ENCODE measurements at places on chromosomes 6 and 20. TPM values are rescaled to one million over a fixed set of nuclear protein-coding genes. Genes with fewer than 3 reads are reported as not detected.

DNA sequence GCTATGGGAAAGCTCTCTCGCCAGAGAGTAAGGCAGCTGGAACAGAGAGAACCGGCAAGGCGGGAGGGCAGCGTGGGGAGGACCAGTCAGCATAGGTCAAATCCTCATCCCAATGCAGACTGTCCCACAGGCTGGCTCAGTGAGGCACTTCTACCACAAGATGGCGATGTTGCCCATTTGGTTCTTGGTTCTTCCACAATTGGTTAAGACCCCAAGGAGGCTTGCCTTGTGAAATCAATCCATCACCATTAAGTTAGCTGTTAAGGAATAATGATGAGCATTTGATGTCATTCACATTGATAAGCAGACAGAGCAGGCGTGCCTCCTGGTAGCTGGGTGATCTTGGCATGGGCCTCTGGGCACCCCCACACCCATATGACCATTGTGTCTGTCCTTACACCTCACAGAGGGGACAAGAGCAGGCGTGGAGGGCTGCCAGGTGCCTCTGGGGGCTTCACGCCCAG is 2.4 kb downstream of the CSTL1 start:
- DNase-seq, result peak; percentile 81

GRCh38 chr6:46983007-46983411 is 59.1 kb downstream of the ADGRF1 start:
- no peak for DNase-seq

Gene BEND6
- total RNA-seq, result 1.1 TPM

GRCh38 chr20:45355209-45356084 is 7.2 kb upstream of the SDC4 start:
- peak; percentile 63 for DNase-seq

GRCh38 chr20:17513939-17514338 is 17.2 kb downstream of the BFSP1 start:
- peak; percentile 21 for DNase-seq

- DNase-seq, result peak; percentile 92
These were observed 435 bp downstream of the DLK2 start for GRCh38 chr6:43454696-43455530.

- DNase-seq, result no peak
These were observed 123.6 kb upstream of the BEND6 start for GRCh38 chr6:56831334-56831733.

Gene TBX18
- 0.27 TPM for total RNA-seq

Gene HEY2
- 3.9 TPM for total RNA-seq

DNA sequence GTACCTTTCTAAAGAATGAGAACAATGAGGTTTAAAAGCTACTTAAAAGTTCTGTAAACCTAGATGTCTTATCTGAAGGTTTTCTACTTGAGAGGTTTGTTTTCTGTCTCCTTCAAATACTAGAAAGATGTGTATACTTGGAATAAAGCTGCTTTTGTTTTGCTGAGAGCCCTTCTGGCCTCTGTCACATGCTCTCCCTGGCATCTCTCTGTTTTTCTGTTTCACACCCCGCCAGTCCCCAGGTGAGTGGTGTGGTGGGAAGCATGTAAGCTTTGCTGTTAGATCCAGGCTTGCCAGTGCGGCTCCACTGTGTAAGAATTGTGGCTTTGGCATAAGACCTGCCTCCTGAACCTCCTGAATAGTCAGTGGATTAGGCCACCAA is 56.8 kb downstream of the SNX9 start:
- DNase-seq, result no peak

Gene GLP1R
- not detected for total RNA-seq

Gene THEMIS
- 0.41 TPM for total RNA-seq

GRCh38 chr6:39375405-39375804 is 52.9 kb upstream of the KCNK16 start:
- DNase-seq, result no peak

Gene TP53TG5
- total RNA-seq, result 0.36 TPM

Gene HLA-DQB2
- not detected for total RNA-seq

DNA sequence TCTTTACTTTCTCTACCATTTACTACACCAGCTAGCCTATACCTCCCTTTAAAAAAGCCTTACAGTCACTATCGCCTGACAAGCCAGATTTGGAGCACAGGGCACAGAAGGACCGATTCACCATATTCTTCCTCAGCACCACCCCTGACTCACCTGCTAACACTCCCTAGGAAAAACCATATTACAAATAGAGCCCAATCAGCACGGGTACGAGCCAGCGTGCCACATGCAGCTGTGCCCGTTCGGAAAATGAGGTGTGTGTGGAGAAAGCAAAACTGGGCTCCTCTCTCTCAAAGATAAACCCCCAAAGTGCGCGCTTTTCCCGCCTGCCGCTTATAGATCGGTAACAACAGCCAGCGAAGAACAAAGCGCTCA is 1.2 kb downstream of the SYNCRIP start:
- no peak for DNase-seq

- DNase-seq, result peak; percentile 87
These were observed 107.5 kb downstream of the SLC22A3 start for GRCh38 chr6:160455541-160456213.

Gene UBD
- total RNA-seq, result not detected

- no peak for DNase-seq
These were observed 627.6 kb downstream of the MMUT start for GRCh38 chr6:48835421-48835958.

Gene SGK2
- 0.71 TPM for total RNA-seq

DNA sequence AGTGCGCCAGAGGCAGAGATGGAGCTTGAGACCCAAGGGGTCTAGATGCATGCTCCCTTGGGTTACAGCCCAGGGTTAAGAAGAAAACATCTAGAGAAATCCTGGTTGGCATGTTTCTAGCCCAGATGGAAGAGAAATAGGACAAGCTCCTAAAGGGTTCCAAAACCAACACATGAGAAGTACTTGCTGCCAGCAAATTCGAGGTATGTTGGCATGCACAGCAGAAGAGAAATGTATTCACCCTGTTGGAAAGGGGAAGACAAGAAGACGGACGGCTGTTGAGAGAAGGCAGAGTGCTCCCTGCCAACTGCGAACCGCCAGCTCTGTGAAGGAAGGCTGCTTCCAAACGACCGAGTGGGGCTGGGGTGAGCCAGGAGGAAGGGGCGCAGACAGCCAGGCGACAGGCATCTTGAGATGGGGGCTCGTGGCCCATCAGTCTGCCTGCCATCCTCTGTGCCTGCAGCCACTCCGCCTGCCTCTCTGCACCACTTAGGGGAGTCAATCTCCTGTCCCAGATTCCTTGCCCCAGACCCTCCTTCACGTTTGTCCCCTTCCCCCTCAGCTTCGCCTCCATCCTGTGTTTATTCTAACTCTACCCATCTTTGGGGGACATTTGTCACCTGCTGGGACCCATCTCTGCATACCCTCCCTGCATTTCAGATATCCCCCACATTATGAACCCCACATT is 249.2 kb downstream of the CDC5L start:
- no peak for DNase-seq

- DNase-seq, result no peak
These were observed at the start of gene FAM83B for GRCh38 chr6:54846243-54846856. FAM83B (plus strand) TSS chr6:54846771; CDS start chr6:54870247, 23,476 bp downstream.

Gene CCN2
- 179 TPM for total RNA-seq

DNA sequence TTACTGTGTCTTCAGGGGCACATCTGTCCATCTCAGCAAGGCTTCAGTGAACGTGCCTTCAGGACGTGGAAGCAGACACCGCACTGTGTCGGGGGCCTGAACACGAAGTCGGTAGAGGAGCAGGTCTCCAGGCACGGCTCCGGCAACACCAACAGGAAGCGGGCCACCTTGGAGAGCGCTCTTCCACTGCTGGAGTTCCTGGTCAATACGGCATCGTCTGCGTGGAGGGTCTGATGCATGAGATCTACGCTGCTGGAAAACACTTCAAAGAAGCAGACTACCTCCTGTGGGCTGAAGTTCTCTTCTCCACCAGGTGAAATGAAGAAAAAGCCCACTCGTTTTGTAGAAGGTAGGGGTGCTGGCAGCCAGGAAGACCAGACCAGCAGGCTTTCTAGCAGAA is 69.3 kb upstream of the SLCO4A1 start:
- DNase-seq, result no peak

Gene MEP1A
- not detected for total RNA-seq

Gene PMEPA1
- total RNA-seq, result 23.3 TPM

GRCh38 chr6:156449569-156449968 is 327.6 kb upstream of the ARID1B start:
- DNase-seq, result no peak

Gene ATP6V1G2
- 9.1 TPM for total RNA-seq

GRCh38 chr6:14217728-14218518 is 100.4 kb downstream of the CD83 start:
- no peak for DNase-seq

DNA sequence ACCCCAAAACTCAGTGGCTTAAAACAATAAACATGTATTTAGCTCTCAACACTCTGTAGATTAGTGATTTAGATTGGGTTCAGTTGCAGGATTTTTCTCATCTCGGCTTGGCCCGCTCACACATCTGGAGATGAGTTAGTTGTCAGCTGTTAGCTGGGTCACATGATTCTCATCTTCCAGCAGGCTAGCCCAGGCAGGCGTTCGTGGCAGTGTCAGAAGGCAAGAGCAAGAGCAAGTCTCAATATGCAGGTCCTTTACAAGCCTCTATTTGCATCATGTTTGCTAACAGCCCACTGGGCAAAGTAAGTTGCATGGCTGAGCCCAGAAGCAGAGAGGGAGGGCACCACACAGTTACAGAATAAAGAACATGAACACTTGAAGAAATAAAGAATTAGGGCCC is 83.6 kb upstream of the MYLIP start:
- DNase-seq, result no peak

GRCh38 chr6:134351615-134352474 is 33.9 kb upstream of the SGK1 start:
- no peak for DNase-seq

Gene CLPSL2
- not detected for total RNA-seq

Measured in sigmoid colon (tissue), 7 donors.